Central memory CD4-positive, alpha-beta T cell (primary cell): ENCODE measurements at places on chromosomes 7 and 10.

GRCh38 chr10:11183015-11183414 lies 165.3 kb downstream of the CELF2 start:
- peak; percentile 20 for DNase-seq

GRCh38 chr10:33965795-33966581 lies 631.5 kb upstream of the NRP1 start:
- DNase-seq = no peak

GRCh38 chr10:96229568-96230030 lies 41.8 kb downstream of the BLNK start:
- peak; percentile 45 for DNase-seq

DNA sequence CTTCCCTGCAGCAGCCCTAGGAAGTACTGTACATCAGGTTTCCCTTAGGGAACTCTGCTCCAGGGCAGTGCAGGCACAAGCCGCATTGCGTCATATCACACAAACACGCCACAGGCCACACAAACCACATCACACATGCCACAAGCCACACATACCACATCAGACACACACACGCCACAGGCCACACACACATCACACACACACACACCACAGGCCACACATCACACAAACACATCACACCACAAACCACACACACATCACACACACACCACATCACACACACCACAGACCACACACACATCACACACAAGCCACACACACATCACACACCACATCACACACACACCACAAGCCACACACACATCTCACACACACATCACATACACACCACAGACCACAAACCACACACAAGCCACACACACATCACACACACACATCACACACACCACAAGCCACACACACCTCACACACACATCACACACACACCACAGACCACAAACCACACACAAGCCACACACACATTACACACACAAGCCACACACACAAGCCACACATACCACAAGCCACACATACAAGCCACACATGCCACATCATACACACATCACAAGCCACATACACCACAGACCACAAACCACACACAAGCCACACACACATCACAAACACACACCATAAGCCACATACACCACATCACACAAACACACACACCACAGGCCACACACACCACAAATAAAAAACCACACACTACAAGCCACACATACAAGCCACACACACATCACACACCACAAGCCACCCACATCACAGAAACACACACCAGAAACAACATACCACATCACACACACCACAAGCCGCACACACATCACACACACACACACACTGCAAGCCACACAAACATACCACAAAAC lies 53.4 kb downstream of the TMEM209 start:
- DNase-seq = peak; percentile 34

DNA sequence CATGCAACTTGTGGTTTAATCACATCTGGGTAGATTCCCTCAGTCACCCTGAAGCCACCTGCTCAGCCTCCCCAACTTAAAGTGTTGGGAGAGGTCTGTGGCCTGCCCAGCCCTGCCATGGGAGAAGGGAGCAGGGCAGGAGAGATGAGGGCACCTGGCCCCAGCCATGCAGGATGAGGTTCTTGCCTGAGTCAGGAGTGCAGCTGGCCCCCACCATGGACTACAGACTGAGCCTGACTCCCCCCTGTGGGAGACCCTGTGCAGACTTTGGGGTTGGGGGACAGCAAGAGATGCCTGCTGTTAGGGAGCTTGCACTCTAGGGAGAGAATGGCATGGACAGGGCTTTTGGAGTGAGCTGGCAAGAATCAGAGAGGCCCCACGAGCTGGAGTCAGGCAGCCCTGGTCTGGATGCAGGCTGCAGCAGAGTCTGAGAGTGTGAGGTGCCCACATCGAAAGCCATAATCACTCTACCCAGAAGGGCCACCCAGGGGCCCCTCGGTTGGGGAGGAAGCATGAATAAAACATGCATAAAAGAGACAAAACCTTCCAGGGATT lies 34.7 kb upstream of the DPYSL4 start:
- DNase-seq = no peak

GRCh38 chr10:119535305-119535704 lies 7.2 kb downstream of the RGS10 start:
- no peak for DNase-seq

DNA sequence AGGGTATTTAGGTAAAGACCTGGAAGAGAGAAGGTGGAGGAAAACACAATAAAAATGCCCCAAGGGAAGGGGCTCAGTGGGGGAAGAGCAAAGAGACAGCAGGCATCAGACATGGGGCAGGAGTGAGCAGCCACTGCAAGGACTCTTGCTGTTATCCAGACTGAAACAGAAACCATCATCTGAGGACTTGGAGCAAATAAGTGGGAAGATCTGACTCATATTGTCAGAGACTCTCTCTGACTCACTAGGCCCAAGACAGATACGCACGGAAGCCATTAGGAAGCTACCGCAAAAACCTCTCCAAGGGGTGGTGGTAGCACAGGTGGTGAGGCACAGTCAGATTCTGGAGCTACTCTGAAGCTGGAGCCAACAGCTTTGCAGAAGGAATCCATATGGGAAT lies 110.7 kb downstream of the RNF32 start:
- no peak for DNase-seq

DNA sequence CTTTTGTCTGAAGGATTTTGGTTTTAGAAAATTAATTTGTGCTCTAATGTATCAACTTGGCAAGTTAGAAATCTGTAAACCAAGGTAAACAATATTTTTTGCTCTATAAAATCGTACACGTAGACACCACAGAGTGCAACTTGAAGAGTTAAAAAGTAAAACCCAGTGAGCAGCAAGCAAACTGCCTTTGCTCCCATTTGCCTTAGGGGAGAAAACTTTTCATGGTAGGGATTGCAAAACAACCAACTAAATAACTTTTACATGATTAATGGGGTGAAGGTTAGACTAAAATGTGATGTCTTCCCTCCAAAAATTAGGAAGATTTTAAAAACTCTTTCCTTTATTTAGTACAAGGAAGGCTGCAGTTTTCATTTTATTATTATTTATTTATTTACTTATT lies 224.2 kb upstream of the LYZL1 start:
- no peak for DNase-seq

- DNase-seq = peak; percentile 33
Measured at GRCh38 chr7:87797798-87798403, 78.3 kb downstream of the SLC25A40 start.

DNA sequence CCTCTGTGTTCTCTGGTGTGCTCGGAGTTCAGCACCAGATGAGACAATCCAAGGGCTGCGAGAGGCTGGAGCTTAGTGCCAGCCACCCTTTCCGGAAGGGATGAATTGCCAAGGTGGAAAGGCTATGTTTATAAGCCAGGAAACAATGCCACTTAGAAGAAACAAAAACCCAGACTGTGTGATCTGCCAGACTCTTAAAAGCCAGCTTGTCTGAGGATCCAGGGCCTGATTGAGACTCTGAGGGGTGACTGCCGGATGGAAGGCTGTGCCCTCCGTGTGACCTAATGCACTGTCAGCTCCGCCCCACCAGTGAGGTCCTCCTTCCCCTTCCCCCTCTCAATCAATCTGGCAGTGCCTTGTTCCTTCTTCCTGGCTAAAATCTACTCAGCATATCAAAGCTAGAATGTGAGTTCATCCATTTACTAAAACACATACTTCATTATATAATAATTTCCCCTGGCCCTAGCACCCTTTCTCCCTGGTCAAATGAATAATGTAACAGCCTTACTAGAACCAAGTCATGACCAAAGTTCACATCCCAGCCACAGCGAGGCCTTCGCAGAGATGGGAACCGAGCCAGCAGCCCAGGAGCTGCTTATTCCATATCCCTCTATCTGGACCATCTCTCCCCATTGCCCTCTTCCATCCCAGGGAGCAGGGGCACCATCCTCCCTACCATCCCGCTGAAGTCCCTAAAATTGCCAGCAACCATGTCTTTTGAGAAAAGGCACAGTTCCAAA lies 25.5 kb downstream of the FAM107B start:
- no peak for DNase-seq

GRCh38 chr10:29005988-29006387 lies 282.9 kb upstream of the LYZL1 start:
- DNase-seq = no peak

DNA sequence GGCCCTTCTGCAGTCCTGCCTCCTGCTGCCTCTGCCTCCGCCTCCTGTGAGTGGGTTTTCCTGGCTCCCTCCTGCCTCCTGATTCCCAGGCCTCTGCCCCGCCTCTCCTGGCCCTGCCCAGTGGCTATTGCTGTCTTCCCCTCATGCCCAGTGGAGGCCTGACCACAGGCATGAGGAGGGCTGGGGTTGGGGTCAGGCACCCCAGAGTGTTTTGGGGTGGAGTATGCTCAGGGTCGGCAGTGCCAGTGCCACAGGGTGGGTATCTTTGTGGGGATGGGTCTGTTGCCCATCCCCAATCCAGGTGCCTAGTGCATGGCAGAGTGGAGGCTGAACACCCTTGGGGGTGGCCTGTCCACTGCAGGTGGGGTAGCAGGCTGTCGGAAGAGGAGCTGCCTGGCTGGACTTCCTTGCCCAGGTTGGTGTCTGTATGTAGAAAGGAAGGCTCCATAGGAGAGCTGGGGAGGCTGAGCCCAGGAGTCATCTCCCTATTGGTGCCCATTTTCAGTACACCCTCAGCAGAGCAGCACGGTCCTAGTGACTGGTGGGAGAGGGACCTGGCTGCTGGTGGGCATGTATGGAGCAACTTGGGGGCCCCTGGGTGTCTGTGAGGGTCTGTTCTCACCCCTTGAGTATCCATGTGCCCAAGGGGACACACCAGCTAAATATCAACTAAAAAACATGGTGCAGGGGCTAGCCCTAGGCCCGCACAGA lies 62.2 kb downstream of the ARHGAP22 start:
- no peak for DNase-seq

GRCh38 chr7:8295638-8296361 lies 33.8 kb upstream of the ICA1 start:
- peak; percentile 33 for DNase-seq

- no peak for DNase-seq
Measured at GRCh38 chr7:41773756-41774155, 70.9 kb upstream of the INHBA start.

DNA sequence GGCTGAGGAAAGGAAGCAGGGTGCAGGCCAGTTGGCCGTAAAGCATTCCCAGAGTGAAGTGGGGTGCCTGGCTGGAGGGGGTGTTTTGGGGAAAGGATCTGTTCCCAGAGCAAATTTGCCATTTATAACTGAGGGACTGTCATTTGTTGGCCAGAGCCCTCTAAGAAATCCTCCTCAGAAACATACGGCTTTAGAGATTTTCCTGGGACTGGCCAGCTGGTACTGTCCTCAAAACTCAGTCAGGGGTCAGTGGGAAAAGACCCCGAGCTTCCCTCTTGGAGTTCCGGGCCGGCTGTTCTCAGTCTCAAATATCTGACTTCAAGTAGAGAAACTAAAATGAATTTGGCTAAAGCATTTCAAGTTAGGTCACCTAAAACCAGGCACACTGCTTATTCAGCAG lies 55.9 kb downstream of the ETV1 start:
- no peak for DNase-seq

DNA sequence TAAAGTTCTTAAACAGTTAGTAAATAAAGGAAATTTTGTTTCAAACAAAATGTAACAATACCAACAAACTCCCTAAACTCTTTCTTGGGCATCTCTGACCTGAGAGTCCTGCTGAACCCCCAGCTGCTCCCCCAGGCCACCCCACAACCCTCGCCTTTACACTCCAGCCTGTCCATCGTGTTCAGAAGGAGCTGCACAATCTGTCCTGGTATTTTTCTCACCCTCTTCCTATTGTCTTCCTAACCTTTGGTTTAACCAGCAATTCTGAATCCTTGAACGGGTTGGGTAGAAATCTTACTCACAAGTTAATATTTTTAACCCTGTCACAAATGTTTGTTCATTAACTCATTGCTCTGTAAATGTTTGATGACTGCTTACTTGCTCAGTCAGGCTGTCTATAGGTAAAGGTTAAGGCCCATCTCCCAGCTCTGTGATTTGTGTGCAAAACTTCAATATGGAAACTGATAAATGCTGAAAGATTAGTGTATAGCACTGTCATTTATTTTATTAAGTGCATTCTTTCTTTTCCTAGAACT lies 16.8 kb downstream of the SFRP4 start:
- DNase-seq = no peak
